ENCODE measurements at places on chromosomes 4 and X.

GRCh38 chrX:23871905-23872546, 35.7 kb downstream of the APOO start:
- no peak for DNase-seq

GRCh38 chrX:88325634-88326033, 421.4 kb upstream of the CPXCR1 start:
- no peak for DNase-seq

DNA sequence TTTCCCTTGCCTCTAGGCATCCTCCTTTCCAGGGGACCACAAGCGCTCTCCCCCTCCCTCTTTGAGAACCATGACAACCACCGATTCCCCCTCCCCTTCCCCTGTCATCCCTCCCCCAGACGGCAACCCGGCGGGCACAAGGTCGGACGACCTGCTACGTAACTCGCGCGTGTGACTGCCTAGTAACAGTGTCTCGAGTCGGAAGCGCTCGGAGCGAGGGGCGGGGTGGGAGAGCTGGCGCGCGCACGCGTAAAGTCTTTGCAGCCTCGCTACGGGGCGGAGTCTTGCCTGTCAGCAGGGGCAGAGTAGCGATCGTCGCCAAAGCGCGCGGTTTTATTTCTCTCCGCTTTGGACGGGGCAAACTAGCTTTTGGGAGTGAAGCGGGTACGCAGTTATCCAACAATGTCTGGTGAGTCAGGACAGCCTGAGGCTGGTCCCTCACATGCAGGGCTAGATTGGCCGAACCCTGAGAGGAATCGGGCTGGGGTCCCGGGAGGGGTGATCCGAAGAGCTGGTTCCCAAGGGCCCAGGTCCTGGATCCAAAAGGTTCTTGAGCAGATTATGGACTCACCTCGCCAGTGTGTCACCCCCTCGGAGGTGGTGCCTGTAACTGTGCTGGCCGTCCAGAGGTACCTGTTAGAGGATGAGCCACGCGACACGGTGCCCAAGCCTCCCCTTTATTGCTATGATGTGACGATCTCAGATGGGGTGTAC, at the start of gene RADX:
Gene RADX, plus strand, starts transcription at position 300 of the 714 bp plus-strand sequence. Its CDS starts 103 bp downstream, at position 403.
- peak; percentile 74 for DNase-seq

GRCh38 chr4:35789899-35790574, 454.3 kb downstream of the ARAP2 start:
- DNase-seq, result no peak

DNA sequence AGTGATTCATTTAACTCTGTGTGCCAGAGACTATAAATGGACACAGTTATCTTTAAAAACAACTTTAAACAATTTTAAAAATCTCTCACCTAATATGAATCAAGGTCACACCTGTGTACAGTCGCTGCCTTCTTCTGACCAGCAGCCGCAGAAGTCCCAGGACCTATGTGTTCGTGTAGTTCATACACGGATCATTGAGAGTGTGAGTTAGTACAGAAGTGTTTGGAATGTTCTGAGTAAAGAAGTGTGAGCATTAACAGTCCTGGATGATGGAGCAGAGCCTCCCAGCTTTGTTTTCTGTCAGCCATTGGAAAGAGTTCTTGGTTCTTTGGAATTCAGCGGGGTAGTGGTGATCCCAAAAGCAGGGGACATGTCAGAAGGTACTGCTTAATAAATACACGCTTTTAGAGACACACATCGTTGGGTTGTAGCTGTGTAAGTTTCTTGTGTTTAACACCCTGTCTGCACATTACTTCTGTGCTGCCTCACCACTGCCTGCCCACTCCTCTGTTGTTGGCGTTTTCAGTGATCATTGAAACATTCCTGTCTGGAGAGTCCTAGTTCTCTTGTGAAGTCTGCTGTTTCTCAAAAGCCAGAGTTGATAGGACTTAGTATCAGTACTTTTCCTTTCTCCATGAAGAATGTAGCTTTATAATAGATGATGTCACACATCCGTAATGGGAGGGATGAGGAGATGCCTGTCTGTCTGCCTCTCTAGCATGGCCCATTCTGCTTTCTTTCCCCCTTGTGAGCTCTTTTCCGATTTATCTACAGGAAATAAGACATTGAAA, 90.6 kb downstream of the PTTG2 start:
- DNase-seq, result no peak

GRCh38 chr4:158130204-158130603, 42.6 kb downstream of the GASK1B start:
- DNase-seq, result no peak

DNA sequence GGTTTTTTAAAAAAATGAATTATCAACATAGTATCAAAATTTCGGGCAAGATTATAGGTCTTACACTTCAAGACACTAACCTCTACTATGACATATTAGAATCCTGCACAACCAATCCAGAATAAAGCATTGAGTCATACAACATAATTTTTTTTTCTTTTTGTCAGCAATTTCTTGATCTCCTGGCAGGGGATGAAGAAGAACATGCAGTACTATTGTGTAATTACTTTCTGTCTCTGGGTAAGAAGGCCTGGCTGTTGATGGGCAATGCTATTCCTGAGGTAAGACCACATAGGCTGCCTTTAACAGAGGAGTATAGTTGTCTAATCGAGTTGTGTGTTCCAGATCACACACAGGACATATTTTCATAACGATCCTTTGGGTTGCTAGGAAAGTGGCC, 67.5 kb downstream of the FBXL5 start:
- no peak for DNase-seq
